MV-4-11 (cell line): ENCODE measurements at places on chromosomes 2 and 18.

- DNase-seq: no peak
Observed at GRCh38 chr2:45938649-45939511, 287.4 kb downstream of the PRKCE start.

- DNase-seq: no peak
Observed at GRCh38 chr2:136611451-136611850, 153.9 kb upstream of the THSD7B start.

DNA sequence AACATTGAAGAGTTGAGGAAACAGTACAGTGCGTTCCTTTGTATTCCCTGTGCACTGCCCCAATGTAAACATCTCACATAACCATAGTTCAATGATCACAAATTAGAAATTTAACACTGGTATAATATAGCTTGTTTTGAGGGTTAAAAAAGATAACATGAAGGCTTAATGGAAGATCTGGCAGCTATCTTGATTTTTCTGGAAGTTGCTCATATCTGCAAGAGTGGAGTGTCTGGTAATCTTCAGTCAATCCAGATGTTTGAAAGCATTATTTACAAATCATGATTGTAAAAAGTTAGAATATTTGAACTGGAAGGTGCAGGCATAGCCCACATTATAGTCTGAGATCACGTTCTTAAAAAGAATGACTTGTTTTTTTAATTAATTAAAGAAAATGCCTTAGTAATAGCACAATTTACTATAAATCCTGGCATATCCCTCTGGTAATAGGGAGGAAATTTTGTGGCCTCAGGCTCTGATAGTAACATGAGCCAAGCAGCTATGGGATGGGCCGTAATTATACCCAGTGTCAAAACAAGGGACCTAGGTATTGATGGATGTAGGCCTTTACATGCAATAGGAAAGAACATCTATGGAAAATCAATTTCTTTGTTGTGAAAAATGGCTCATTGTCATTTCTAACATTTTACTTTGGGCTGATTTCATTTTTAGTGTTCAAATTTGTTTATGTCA, 418.0 kb downstream of the THSD7B start:
- DNase-seq: no peak

DNA sequence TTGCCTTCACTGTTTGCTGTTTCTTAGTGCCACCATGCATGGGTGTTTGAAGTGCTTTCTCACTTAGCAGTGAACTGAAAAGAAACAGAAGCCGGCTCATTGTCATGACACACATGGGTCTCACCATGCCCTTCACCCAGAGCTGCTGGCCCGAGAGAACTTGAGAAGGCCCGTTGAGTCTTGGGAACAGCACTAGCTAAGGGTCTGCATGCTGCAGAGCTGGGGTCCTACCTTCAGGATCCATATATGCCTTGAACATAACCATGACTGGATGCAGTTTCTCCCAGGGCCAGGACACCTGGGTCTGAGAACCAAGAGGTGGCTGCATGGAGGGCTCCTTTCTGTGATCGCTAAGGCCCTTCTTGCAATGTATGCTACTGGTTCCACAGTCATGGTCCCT, 245.5 kb upstream of the HS6ST1 start:
- DNase-seq: no peak

DNA sequence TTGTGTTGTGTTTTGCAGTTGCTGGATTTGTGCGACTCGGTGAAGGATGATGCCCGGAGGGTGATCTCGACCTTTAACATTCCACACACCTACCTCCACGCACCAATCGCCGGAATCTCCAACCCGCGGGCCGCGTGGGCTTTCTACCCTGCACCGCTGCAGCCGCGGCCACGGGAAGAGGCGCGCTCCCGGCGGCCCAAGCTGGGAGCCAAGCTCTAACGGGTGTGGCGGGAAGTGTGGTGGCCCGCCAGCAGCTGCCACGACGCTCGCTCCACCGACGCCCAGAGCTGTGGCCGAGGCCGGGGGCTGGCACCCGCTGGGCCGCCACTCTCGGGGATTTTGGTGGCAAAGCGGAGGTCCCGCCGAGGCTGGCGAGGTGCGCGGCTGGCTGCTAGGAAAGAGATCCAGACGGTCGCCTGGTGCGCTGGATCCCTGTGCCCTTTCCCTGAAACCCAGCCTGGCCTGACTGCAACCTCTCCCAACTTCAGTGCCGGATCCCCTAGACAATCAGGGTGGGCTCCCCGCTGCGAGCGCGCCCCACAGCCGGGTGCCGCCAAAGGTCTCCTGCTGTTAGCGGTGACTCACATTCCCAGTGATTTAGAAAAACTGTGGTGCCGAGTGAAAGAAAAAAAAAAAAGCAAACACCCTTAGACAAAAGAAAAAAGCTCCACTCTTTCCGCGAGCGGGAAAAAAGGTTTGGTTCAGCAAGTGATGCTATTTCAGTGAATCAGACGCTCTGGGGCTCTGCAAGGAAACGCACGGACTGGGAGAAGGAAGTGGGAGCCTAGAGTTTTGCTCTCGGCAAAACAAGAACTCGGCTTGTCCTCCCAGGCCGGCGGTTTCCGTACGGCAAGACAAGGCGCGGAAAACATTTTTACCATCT, 2.9 kb upstream of the BCL2L11 start:
- DNase-seq: peak; percentile 61
